Stimulated activated CD4-positive, alpha-beta T cell treated with anti-CD3 and anti-CD28 coated beads, TNF-alpha, amount 100 ng/mL, for 1 hour (primary cell): ENCODE measurements at places on chromosomes 4 and X.

DNA sequence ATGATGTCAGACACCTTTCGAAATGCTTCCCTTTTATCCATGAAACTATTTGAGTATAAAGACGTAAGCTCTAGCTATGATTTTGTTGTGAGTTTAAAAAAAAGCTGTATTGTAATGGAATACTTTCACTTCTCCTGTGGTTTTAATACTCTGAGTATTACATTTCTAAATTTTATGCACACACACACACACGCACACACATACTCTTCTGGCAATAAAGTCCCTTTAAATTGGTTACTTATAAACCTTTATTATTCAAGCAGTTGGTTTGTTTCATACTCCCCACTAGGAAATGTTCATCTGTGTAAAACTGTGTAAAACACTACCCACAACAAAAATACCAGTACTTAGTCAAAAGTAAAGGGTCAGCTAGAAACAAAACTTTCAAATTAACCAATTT, 18.2 kb downstream of the VAMP7 start:
- no peak for DNase-seq

- DNase-seq: no peak
Measured at GRCh38 chrX:45986971-45987370, 558.2 kb downstream of the ZNF674 start.

- no peak for DNase-seq
Measured at GRCh38 chrX:96386981-96387380, 297.7 kb upstream of the DIAPH2 start.

DNA sequence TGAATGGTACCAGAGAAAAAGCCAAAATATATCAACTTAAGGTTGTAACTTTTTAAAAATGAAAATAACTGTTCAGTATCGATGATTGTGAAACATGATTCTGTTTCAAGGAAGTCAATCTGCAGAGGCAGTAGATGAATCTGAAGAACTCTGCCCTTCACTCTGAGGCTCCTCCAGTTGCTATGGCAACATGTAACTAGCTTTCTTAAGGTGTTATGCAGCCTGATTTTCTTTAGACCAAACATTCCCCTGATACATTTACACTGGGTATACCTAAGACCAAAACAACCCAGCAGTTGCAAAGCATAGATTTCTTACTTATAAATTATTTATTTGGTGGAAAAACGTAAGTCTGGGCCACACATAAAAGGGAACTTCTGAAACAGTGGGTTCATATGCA, 133.6 kb upstream of the RASGEF1B start:
- DNase-seq: no peak

DNA sequence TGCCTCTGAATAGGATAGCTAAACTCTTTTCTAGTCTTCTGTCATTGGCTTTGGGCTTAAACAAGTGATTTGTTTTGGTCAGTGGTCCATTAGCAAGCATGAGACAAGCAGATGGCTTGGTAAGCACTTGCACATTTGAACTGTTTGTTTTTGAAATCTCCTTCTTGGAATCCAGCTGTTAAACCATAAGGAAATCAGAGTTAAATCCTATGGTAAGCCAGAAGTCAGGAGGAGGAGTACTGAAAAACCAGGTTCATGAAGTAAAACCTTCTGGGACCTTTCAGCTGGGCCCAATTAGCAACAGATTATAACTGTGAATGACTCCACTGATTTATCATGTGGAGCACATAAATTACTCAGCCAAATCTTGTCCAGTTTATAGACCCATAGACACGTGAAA, 1042.5 kb upstream of the PABPC4L start:
- DNase-seq: no peak

GRCh38 chrX:10526451-10526850, 93.9 kb downstream of the MID1 start:
- DNase-seq: no peak

DNA sequence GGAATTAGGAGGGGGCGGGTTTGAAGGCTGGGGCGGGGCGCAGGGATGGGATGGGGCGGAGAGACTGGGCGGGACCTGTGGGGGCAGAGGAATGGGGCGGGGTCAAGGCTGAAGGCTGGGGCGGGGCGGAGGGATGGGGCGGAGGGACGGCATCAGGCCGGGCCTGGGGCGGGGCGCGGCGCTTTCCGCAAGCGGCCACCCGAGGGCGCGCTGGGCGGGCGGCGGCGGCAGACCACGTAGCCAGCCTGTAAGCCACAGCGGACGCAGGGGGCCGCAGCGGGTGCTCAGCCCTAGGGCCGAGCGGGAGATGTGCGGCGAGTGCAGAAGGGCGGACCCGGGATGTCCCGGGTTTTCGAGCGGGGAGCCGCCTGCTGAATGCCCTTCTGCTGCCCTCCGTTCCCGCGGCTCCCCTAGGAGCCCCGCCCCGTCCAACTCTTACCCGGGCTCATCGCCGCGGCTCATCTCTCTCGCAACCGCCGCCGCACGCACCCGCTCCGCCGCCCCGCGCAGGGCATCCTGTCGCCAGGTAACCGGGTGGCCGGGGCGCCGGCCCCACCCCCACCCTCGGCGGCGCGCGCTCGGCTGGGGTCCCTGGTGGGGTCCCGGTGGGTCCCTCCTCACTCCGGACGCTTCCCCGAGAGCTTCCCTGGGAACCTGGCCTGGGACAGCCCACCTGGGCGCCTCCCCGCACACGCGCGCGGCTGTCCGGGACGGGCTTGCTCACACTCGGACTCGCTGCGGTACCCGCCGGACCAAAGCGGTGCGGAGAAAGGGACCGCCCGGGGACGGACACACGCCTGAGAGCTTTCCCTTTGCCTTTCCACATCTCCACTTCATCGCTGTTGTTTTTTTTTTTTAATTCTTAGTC, at the start of gene CCDC110:
Gene CCDC110 (minus strand): TSS at position 499 of the 868 bp plus-strand sequence. CDS start 50 bp downstream, at position 449.
- peak; percentile 89 for DNase-seq

- no peak for DNase-seq
Measured at GRCh38 chrX:124736553-124737270, 390.3 kb downstream of the SH2D1A start.

DNA sequence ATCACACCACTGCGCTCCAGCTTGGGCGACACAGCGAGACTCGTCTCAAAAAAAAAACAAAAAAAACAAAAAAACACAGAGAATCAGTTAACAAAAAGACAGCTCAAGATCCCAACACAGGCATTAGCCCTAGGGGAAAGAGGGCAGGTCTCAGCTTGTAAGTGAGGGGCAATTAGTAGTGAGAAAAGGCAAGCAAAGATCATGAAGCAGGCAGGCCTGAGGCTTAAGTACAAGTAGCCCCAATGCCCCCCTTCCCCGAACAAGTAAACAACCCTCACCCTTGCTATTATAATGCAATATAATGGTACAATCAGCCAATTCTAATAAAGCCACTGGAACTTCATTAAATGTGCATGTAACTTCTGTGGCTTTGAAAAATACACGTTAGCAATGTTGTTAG, 17.0 kb downstream of the ADGRA3 start:
- DNase-seq: no peak

DNA sequence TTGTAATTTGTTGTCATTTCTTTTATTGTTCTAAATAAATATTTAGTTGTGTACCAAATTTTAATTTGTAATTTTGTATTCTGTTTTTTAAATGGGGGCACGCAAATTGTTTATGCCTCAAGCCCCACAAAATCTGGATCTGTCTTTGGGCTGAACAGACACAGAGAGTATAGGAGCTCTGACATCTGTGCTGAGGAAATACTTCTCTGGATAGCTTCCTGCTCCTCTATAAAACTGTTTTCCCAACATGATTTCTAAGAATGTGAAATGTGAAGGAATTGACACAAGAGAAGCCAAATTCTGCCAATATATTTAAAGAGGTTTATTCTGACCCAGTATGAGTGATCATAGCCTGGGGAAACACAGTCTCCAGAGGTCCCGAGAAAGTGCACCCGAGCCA, 93.0 kb downstream of the IL13RA2 start:
- no peak for DNase-seq

DNA sequence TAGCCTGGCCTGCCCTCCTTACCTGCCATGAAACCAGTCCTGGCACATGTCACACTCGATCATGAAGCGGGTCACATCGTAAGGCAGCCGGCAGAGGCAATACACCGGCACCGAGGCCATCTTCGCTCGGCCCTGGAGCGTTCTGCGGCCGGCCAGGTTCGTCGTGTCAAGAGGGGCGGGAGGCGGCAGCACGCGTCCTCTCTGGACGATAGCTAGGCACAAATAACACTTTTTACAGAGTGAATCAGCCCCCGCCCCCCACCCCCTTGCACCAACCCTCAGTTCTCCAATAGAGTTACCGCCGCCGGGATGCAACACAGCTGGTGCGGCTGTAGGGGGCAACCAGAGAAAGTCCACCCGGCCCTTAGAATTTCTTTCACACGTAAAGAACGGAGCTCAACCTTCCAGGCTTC, 1.7 kb downstream of the PHF8 start:
- no peak for DNase-seq

DNA sequence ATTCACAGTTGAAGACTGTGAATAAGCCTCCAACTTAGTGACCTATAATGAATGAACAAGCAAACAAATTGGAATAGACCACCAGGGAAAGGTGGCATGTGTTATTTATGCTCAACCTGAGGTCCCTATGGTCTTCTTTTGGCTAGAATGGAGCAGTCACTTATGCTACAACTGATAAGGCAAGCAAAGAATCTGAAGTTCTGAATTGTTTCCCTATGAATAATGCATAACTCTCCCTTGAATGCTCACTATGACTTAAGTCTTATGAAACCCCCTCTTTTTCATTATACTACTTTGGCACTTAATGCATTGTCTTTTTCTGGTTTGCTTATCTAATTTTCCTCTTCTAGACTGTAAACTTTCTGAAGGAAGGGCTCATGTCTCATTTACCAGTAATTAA, 2.6 kb downstream of the GIMD1 start:
- no peak for DNase-seq

- no peak for DNase-seq
Measured at GRCh38 chrX:132940727-132941327, 17.6 kb downstream of the HS6ST2 start.

GRCh38 chr4:158169931-158170690, 2.7 kb downstream of the GASK1B start:
- DNase-seq: no peak

DNA sequence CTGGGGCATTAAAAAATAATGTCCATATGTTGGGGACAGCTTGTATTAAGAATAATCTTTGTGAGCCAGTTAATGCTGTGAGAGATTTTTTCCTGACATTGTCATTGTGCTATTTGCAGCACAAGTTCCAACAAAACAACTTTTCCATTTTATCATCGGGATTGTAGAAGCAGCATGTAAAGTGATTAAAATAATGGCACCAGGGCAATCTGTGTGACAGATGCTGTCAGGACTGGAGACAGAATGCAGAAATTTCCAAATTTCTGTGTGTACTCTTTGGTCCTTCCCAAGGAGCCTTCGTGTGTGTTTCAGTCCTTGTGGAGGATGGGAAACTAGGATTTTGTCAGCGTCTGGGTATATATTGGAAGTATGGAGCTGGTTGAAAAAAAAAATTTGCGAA, 101.5 kb upstream of the LIMCH1 start:
- no peak for DNase-seq

DNA sequence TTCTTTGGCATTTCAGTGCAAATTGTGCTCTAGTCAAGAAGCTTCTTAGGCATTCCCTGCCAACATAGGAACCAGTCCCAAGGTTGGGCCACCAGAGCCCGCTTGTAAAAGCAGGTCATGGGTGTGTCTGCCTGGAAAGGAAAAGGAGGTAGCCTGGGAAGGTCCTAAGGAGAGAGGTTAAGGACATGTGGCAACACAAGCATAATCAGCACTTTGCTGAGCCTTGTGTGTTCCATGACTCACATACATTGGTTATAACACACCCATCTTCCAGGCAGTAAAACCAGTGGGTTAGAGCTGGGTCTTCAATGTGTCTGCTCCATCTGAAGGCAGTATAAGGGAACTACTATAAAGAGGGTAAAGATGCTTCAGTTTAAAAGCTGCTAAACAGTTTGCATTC, 165.0 kb downstream of the FHIP1A start:
- no peak for DNase-seq

DNA sequence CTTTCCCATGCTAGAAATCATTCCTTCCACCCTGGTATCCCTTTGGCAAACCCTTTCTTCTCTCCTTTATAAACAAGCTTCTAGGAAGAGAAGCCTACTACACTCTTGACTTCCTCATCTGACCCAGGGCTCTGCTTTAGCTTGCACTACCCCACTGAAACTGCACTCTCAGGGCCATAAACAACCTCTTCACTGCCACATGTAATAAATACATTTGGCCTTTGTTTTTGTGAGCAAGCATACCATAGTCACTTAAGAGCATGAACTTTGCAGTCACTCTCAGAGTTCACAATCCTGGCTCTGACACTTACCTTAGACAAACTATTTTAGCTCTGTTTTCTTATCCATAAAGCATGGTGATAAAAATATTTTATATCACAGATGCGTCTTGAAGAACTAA, 50.7 kb upstream of the USP38 start:
- no peak for DNase-seq

DNA sequence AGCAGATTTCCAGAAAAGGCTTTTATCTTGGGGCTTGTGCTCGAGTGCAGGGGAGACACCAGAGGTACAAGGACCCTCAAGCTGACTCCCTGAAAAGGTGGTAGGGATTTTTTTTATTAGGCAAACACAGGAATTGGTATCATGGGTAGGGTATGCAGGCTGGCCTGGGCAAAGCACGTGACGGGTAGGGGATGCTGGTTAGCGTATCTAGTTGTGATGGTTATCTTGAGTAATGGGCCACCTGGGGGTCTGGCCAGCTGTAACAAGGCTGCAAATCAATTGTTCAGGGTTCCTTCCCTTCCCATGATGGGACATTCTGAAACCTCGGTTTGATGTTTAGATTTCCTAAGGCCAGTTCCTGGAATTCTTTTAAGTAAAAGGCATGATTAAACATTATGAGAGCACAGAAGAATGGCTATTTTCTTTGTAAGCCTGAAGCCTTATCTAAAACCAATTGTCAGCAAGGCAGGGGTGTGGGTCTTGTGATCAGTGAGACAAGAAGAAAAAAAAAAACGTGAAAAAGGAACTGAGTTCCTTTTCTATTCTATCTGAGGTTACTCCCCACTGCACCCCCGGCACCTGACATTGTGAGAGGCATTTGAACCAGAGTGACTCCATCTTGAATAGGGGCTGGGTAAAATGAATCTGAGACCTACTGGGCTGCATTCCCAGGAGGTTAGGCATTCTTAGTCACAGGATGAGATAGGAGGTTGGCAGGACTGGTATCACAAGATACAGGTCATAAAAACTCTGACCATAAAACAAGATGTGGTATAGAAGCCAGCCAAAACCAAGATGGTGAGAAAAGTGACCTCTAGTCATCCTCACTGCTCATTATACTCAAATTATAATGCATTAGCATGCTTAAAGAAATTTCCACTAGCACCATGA, 64.2 kb upstream of the S100G start:
- DNase-seq: no peak
